ENCODE measurements at places on chromosomes 6 and 20.

GRCh38 chr6:84764332-84765049, at the start of gene TBX18:
Gene TBX18, minus strand, starts transcription at chr6:84764598. Its CDS starts 417 bp downstream, at chr6:84764181.
- H3K27me3 ChIP-seq = peaks cover 62% of the 10 kb centered on the region
- no peak within 1 kb of the TSS for H3K27ac ChIP-seq
- H3K36me3 ChIP-seq = peaks cover 4% of the 10 kb centered on the region
- peak within 1 kb of the TSS; percentile 47 for H3K4me3 ChIP-seq
- DNase-seq = peak; percentile 43
- H3K4me1 ChIP-seq = peaks cover 18% of the 10 kb centered on the region

DNA sequence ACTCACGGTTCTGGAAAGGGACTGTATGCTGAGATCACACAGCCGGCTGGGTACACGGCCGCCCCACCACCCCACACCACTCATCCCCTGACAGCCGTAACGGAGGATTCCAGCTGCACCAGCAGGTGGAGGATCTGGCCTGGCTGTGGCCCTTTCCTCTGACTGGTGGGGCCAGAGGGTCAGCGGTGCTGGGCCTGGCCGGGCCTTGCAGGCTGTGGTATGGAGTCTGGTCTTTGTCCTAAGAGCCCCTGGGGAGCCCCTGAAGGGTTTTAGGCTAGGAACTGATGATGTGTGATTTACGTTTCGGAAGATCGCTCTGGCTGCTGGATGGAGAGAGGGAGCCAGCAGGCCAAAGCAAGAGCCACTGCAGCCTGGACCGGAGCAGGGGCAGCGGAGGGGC, 26.6 kb downstream of the NOL4L start:
- H3K4me1 ChIP-seq = peaks cover 76% of the 10 kb centered on the region
- H3K36me3 ChIP-seq = no peaks in the 10 kb centered on the region
- no peak for DNase-seq
- H3K27ac ChIP-seq = no peak overlapping the region

DNA sequence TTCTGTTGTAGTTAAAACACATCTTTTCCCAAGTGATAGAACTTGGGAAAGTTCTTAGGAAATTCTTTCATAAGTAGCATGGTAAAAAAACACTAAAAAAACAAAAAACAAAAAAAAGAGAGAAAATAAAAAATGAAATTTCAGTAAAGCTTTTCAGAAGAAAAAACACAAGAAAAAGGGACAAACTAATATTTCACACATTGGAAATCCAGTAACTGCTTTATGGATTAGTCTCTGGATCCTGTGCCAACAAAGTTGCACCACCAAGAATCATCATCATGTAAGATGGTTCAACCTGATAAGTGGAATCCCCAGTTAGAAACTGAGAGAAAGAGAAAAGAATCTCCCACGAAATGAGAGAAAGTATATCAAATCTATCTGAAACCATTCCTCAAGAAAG, 144.2 kb downstream of the GMDS start:
- no peaks in the 10 kb centered on the region for H3K36me3 ChIP-seq
- no peak for DNase-seq
- no peaks in the 10 kb centered on the region for H3K4me1 ChIP-seq
- H3K4me3 ChIP-seq = no peak overlapping the region

- no peaks in the 10 kb centered on the region for H3K36me3 ChIP-seq
- H3K27ac ChIP-seq = no peak overlapping the region
- DNase-seq = no peak
- peaks cover 3% of the 10 kb centered on the region for H3K27me3 ChIP-seq
- no peaks in the 10 kb centered on the region for H3K4me1 ChIP-seq
These were observed 53.0 kb downstream of the SYCP2L start for GRCh38 chr6:10939840-10940239.

GRCh38 chr6:149032599-149033405, 284.7 kb upstream of the TAB2 start:
- H3K4me3 ChIP-seq = peak overlapping the region; percentile 74
- H3K4me1 ChIP-seq = peaks cover 67% of the 10 kb centered on the region
- no peaks in the 10 kb centered on the region for H3K27me3 ChIP-seq
- peak overlapping the region; percentile 92 for H3K27ac ChIP-seq
